ENCODE measurements at places on chromosomes 6 and 20. TPM values are rescaled to one million over a fixed set of nuclear protein-coding genes. Genes with fewer than 3 reads are reported as not detected.

DNA sequence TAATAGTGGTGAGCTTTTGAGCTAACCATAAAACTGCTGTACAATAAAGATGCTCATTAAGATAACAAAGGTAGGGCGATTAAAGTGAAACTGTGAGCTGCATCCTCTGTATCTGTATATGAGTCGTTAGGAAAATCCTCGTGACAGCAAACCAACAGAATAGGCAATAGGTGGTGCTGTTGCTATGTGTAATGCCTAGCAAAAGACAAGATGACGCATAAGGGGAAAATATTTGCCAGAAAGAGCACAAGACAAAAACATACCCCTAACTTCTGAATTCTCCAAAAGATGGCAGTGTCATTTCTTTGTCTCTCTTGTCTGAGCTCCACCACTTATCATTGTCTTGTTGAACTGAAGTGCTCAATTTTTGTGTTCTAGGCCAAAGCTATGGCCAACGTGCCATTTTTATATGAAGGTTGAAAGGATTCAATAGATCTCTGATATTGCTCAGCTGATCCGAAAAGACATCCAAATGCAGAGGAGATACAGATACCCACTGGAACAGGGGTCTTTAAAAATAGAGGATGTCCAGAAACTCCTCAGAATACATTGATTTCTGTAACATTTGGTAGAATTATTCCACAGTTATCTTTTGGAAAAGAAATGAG is 56.3 kb upstream of the ANKEF1 start:
- no peak for DNase-seq

DNA sequence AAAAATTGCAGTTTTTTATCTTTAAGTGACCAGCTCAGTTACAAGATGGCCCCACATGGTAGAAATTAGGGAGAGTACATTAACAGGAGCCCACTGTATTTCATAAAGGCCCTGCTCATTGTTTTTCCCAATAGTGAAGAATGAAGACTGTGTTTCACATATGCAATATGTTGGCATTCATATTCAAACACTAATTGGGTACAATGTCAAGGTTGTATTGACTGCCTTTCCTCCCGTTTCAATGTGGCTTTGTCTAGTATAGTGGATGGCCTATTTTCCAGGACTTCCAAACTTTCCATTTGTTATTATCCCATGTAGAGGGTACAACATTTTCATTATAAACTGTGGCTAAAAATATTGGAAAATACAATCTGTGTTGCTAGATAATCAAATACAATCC is 51.3 kb downstream of the HDDC2 start:
- no peak for DNase-seq

DNA sequence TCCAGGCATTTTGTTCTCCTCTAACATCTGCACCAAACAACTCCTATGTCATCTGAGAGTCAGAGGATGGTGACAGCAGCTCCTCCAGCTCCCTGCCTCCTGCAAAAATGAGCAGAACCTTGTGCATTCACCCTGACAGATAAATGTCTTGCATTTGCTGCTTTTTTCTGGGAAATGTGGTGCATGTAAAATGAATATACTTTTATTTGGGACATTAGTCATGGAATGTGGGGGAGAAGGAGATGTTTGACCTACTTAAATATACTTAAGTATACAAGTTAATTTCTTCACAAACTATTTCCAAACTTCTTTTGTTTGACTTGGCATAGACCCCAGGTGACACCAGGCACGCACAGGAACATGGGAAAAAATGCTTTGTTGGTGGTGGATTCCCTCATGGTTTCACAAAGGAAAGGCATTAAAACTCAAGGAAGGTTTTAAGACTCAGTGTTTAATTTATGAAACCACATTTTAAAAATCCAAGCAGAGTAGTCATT is 181.8 kb upstream of the MCHR2 start:
- DNase-seq, result no peak

DNA sequence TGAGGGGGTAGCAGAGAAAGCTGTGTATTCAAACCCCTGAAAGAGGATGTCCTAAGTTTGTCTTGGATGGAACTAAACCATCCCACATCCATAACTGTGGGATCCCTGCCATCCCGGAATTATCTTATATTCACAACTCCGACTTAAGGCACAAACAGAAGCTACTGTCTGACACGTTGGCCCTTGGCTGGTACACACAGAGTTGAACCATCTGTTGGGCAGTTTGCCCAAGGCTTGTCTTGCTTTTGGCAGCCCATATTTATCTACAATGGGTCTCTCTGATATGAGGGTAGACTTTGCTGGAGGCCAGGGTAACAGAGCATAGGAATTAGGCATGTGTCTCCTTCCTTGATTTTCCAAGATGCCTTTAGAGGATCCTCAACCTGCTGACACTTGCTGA is 116.6 kb upstream of the PROKR2 start:
- DNase-seq, result no peak

- DNase-seq, result peak; percentile 42
Observed at GRCh38 chr6:24858177-24858653, 59.5 kb upstream of the ARMH2 start.

DNA sequence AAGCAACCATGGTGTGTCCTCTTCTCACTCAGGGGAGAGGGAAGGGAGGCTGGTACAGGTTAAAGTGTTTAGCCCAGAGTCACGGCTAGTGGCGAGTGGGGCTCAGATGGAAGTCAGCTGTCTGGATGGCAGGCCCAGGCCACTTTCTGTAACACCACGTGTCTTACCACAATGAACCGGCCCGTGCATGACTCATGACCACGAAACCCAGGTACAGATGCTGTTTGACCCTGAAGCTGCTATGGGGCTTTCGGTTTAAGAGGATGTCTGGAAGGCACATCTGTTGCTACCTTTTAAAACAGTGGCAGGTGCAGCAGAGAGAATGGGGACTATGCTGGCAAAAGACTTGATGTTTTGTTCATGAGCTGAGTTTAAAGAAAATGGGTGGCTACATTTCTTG is 36.5 kb upstream of the MPC1 start:
- DNase-seq, result no peak

GRCh38 chr6:32170294-32170693 is 5.6 kb downstream of the AGPAT1 start:
- no peak for DNase-seq

- DNase-seq, result no peak
Observed at GRCh38 chr20:46857061-46857831, 37.4 kb upstream of the EYA2 start.

DNA sequence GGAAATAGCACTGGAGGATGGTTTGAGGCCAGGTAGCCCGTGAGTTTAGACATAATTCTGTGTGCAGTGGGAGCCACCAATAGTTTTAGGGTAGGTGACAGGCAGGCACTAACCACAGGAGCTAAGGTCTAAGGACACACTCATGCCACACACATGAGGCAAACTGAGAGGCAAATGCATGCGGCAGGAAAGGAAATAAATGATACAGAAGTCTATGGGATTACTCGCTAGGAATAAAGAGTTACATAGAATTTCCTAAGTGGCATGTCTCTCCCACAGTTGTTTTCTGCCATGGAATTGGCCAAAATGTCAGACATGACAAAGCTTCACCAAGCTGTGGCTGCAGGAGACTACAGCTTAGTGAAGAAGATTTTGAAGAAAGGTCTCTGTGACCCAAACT is 4.9 kb downstream of the ANKRD66 start:
- DNase-seq, result no peak

TRIM40 gene
- total RNA-seq, result not detected

JPH2 gene
- 4.4 TPM for total RNA-seq

ATP6V1G2 gene
- 0.46 TPM for total RNA-seq

HLA-DMB gene
- 20.6 TPM for total RNA-seq

All from lower leg skin (tissue), 4 donors.